ENCODE measurements at places on chromosomes 7 and 10.

GRCh38 chr7:22332461-22332870 is 24.5 kb downstream of the RAPGEF5 start:
- no peak for DNase-seq

DNA sequence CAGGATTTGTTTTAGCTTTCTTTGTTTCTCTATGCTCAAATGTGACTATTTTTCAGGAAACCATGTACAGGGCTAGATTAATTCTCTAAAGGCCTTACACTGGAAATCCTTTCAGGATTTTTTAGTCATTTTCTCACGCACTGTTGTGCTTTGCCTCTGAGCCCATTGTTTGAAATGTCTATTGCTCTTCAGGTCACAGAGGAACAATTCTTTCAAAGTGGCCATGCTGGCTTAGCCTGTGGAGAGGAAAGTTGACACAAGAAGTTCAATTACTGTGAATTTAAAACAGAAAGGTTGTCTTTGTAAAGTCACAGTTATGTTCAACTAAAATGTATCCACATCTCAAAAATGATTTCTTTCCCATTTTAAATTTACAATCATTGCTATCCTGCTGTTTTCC is 1071.7 kb upstream of the POT1 start:
- DNase-seq, result no peak

GRCh38 chr7:157418204-157419034 is 81.6 kb downstream of the DNAJB6 start:
- no peak for DNase-seq

DNA sequence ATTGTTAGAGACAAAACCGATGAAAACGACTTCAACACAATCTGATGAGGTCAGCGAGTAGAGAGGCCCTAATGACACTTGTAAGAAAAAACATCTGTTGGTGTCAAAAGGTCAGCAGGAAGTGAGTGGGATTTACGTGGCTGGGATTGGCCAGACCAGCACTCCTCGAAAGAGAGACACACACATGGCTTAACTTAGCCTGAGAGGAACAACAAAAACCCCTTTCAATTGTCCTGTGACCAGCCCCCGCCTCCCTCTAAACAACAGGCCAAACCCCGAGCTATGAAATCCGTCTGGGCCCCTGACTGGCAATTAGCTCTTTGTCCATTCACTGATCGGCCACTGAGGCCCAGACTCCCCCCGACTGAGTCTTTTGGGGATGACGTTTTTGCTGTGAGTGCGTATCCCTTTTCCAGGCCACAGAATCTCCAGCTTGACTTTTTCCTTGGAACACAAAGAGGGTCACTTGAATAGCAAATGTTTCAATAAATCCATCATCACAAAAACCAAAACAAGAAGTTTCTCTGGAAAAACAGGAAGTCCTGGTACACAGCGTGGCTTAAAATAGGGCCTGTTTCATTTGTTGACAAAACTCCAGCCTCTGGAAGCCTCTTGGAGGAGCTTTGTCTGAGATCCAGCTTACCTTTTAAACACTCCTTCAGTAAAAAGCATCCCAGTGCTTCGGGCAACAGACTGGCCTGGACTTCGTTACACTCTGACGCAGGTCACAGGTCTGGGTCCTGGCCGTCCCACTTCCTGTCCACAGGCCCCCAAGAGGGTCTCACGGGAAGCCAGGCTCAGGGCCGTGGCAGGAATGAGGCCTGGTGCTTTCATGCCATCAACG is 103.0 kb downstream of the CTBP2 start:
- DNase-seq, result no peak

- DNase-seq, result peak; percentile 63
Observed at GRCh38 chr10:123132576-123133477, 2.9 kb upstream of the HMX3 start.

GRCh38 chr10:28984431-28984830 is 304.4 kb upstream of the LYZL1 start:
- DNase-seq, result no peak

DNA sequence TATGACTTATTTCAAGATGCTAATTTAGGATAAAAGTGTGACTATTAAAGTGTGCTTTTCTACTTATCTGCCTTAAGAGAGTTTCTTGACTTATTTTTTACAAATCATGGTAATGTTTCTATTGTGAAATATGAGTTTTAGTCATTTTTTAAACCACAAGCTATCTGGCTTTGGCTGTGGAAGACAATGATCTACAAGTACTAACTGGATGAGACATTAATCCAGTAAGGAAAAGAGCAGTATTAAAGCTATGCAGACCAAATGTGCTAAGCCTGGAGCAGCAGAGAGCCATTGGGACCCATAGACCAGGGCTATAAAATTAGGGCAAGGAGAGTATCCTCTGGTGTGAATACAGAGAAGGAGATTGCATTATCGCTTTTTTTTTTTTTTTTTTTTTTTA is 92.4 kb downstream of the SEMA3A start:
- DNase-seq, result no peak

DNA sequence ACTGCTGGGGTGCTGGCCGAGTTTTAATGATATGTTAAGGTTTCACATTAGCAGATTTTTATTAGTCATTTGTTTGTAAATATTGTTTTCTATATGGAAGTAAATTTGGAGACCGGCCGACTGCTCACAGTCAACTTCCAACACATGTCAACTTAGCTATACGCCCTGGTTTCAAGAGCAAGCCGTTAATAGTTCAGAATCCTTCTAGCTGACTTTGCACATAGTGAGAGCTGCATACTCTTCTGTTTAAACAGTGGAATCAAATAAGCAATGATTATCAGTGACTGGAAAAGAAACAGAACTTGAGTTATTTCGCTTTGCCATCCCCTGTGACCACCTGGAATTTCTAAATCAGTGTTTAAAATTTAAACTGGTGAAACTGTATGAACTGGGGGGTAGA is 109.9 kb downstream of the PFKFB3 start:
- DNase-seq, result no peak

- no peak for DNase-seq
Observed at GRCh38 chr7:534959-535358, 15.3 kb upstream of the PDGFA start.
